ENCODE measurements at places on chromosomes 5 and 9. TPM values are rescaled to one million over a fixed set of nuclear protein-coding genes. Genes with fewer than 3 reads are reported as not detected.

DNA sequence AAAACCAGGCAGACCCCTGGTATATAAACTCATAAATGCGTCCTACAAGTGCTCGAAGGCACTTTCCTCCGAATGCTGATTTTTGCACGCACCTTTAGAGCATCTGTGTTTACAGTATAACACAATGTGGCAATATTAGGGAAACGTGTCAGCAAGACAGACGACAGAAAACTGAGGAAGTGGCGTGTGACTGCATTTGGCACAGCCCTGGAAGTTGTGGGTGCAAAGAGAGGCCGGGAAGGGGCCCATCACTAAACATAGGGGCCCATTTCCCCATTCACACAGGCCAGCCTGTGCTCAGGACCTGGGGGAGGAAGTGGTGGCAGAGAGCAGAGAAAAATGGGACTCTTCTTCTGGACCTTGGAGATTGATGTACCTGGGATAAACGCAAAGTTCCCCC is 48.2 kb downstream of the RASGEF1C start:
- no peak for DNase-seq

GRCh38 chr9:1083325-1083913 is 33.3 kb downstream of the DMRT2 start:
- peak; percentile 7 for DNase-seq

DNA sequence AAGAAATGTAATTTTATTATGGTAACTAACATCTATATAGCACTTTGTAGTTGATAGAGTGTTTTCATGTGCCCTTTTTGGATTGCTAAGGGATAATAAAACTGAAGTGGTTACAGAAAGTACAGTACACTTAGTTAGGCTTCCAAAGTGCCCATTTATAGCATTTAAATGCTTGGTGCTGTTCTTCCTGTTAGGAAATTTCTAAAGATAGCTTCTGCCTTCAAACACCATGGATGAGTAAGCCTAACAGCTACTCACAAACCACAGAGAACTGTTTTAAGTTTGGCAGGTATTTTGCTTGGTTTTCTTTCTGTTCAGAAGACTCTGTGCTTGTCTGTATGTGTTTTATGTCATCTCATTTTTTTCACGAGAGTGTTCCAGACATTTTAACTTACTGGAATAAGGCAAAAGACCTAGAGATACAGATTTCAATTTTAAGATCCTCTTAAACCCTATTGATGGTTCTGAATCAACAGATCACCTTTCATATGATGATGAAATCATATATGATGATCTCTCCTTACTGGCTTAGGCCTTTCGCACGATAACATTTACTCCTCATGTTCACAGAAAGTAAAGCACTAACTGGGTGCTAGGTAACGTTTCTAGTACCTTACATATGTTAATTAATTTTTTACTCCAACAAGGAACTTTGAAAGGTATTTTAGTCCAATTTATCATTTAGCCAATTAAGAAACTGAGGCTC is 4.4 kb downstream of the RIMOC1 start:
- no peak for DNase-seq

DNA sequence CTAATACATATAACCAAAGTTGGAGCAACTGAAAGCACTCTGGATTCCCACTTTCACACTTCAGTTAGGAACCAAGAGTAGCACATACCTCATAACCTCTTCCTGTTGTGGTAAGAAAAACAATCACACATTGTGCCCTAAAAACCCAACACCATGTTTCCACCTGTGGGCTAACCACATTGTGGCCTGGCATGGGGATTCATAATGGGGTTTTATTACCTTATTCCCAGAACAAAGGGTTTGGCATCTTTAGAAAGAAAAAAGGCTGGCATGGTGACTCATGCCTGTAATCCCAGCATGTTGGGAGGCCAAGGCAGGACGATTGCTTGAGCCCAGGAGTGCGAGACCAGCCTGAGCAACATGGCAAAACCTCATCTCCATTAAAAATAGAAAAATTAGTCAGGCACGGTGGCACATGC is 60.6 kb downstream of the HSD17B3 start:
- DNase-seq, result no peak

DNA sequence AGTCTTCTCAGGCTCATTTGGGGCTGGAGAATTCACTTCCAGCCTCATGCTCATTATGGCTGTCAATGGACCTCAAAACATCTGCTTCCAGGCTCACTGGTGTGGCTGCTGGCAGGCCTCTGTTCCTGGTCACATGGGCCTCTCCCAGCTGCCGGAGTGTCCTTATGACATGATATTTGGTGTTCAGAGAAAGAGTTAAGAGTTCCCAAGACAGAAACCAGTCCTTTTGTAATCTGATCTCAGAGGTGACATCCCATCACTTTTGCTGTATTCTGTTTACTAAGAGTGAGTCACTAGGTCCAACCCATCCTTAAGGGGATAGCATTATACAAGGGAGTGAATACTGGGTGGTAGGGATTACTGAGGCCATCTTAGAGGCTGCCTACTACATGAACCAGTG is 104.6 kb downstream of the CACNA1B start:
- DNase-seq, result peak; percentile 16

GRCh38 chr5:43658509-43658908 is 55.5 kb downstream of the NNT start:
- DNase-seq, result no peak

DNA sequence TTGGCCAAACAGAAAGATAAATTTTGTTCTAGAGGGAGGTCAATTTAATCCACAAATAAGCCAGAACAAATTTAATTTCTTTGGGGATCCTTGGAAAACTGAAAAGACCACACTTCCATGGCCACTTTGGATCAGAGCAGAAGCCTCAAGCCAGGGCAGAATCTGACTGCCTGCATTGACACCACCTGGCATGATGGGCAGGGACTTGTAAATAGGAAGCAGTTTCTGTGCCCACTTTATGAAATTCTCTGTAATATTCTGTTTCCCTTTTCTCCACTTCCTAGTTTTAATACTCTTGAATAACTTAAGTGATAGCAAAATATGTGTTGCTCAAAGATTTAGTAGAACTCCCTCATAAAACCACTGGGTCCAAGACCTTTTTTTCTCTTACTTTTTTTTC is 6.7 kb upstream of the TMEM252 start:
- DNase-seq, result no peak

GRCh38 chr5:61767231-61768080 is 435.4 kb downstream of the ZSWIM6 start:
- no peak for DNase-seq

DNA sequence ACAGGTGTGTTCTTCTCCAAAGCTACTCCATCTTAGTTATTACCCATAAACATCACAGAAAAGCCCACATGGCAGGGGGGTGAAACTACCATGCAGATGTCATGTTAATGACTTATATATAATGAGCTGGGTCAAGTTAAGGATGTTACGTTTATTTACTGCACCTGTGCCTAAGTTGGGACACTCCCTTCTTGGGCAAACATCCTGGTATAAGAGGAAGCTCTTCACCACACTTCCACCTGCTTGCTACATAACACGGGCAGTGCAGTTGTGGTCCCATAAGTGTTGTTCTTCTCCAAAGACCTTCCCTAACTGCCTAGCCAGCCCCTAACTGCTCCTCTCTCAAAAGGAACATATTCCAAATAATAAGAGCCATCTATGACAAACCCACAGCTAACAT is 9.3 kb upstream of the ZCCHC9 start:
- no peak for DNase-seq

DNA sequence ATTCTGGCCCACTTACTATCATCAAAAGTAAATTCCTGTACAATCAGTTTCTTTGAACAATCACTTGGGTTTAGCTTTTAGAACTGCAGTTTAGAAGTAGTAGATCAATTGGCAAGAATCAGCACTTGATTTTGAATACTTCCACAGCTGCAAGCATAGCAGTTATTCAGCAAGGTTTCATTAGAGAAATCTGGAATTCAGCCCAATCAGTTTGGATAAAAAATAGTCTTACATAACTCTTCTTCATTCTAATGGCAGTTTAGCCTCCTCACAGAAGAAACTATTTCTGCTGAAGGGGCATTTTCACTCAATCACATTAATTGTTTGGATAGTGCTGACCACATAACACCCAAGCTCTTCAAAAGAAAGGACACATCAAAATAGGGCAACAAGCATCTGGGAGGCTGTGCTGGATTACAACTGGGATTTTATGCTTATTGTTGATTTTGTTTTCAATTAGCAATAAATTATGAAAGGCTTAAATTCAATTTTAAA is 336.2 kb upstream of the PDE4D start:
- no peak for DNase-seq

DNA sequence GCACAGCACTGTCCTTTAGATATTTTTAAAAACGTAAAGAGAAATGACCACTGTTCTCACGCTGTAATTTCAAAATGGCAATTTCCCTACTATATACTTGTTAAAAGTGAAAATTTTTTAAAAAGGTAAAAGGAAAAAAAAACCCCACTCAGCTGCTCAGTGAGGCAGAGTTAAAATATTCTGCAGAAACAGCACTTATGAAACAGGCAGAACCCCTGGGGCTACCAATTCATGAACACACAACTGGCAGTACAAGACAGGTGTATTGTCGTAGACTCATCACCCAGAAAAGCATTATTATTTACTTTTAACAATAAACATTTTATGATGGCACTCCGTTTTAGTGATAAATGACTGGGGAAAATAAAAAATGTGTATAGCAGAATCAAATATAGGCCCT is 1.5 kb upstream of the RASGRF2 start:
- DNase-seq, result no peak

DNA sequence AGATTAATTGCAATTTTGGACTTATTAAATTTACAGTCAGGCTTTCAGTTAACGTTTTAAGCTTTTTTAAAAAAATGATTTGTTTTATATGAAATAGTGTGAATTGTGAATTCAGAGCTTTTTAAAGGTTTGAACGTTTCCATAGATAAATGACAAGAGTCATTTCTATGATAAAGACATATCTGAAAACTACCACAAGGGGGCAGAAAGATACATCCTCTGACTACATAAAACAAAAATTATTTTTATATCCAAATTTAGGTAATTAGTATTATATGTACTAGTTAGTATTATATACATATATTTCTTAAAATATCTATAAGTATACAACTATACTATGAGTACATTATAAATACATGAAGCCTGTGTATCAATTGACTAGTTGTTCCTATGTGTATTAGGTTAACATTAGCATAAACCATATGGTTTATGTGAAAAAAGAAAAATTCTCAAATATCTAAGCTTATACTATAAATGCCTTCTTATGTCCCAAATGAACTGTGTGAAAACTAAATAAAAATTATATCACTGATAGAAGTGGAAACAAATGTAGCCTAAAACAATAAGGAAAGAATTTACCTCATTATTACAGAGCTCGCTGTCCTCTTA is 155.2 kb downstream of the MEF2C start:
- DNase-seq, result peak; percentile 39

GRCh38 chr5:17230808-17231525 is 13.5 kb downstream of the BASP1 start:
- no peak for DNase-seq

GRCh38 chr9:92590377-92590776 is 54.6 kb upstream of the ECM2 start:
- no peak for DNase-seq

DNA sequence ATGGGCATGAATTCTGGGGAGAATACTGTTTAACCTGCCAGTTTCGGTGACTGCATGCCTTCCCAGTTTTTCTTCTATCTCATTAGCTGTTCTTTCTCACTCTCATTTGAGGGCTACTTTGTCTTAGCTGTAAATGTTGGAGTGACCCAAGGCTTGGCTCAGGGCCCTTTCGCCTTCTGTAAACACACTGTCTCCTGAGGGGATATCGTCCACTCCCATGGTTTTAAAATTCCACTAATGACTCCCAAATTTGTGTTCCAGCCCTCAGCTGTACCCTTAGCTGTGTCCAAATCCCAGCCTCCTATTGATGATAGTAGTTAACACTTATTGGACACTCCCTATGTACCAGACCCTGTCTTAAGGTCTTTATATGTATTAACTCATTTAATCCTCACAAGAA is 14.1 kb upstream of the RNF145 start:
- DNase-seq, result no peak

- DNase-seq, result no peak
Observed at GRCh38 chr9:128107468-128108268, 19.9 kb downstream of the PTGES2 start.

DNA sequence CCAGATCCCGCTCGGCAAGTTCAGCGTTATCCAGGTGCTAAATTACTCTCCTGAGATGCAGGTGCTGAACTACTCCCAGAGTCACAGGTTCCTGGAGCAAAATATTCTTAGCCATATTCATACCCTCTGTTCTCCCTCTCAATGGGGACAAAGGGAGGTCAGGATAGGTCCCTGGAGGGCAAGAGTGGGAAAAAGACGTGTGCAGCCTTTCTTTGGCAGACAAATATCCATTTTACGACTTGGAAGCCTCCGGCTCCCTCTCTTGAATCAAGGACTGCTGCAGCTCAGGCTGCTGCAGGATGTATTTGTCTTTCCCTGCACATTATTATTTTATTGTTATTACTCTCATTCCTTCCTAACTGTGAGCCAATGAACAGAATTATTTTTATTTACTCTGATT is 590.2 kb downstream of the NR2F1-AS1 start:
- no peak for DNase-seq

GRCh38 chr5:14672484-14673394 is 8.2 kb downstream of the OTULIN start:
- no peak for DNase-seq

DNA sequence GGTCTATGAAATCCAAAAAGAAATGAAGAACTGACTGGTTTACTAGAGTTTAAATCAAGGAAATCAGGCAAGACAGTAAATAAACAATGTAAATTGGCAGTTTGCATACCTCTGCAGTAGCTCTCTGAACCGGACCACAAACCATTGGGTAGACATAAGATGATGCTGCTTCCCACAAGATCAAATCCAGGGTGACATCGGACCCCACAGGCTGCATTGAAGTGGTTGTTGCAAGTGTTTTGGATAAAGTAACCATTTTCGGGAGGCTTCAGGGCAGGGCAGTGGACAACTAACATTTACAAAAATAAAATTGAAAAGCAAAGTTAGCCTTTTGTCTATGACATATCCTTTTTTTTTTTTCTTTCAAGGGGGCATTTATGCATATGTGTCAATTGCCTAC is 66.7 kb downstream of the SVEP1 start:
- no peak for DNase-seq

The CBY3 gene
- not detected for total RNA-seq

The CEP72 gene
- 22.9 TPM for total RNA-seq

The ADRA1B gene
- total RNA-seq, result 0.17 TPM

The SHC3 gene
- 2.4 TPM for total RNA-seq

The ANKRD20A1 gene
- not detected for total RNA-seq

The PCDHGC4 gene
- total RNA-seq, result 0.12 TPM

The GPR150 gene
- total RNA-seq, result not detected

The IL13 gene
- total RNA-seq, result not detected

The NME5 gene
- 4.6 TPM for total RNA-seq

The UNC13B gene
- total RNA-seq, result 7.2 TPM
